ENCODE measurements at places on chromosomes 1 and 21. TPM values are rescaled to one million over a fixed set of nuclear protein-coding genes. Genes with fewer than 3 reads are reported as not detected.
A peak's percentile ranks its signal among the peaks of the same experiment; 100 is the strongest.

DNA sequence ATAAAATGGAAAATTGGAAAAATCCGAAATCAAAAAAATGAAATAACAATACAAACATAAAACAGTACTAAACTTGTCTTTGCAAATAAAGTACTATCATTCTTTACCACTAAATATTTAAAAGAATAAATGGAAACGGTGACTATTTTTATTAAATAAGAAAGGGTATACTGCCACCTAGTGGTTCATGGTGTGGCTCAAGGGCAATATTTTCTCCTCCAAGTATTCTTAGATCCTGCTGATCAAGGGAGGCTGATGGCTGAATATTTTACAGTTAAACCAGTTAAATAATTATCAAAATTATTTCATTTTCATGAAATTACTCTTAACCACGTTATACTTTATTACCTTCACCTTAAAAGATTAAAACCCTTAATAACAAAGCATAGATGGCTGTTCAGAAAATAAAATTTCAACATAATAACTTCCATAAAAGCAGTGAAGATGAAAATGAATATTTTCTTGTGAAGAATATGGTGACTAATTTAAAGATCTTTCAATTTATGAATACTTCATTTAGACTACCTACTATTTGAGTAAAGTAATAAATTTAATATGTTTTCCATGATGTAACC, 1793.9 kb downstream of the NCAM2 start:
- DNase-seq, result peak; percentile 60
- H3K36me3 ChIP-seq, result no peaks in the 10 kb centered on the region
- H3K4me3 ChIP-seq, result no peak overlapping the region
- H3K27me3 ChIP-seq, result no peaks in the 10 kb centered on the region
- H3K4me1 ChIP-seq, result no peaks in the 10 kb centered on the region

DNA sequence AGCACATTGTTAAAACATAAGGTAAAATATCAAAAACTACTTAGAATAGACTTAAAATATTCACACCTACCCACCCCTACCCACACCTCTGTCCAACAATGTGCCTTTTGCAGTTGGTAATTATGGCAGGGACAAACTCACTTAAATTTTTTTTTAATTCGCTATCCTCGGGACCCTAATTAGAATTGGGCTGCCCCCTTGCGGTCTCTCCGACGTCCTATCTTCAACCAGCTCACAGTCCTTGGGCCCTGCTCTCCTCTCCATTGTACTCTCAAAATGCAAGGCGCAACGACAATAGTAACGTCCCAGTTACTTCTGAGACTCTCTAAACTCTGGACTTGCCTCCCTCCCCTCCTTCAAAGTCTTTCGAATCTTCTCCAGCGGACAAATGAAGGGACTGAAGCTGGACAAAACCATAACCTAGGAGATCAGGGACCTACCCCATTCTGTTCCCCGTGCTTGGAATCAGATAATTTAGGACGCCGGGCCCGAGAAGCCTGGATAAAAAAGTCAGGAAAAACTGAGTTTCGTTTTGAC, 1.1 kb upstream of the CIART start:
- no peaks in the 10 kb centered on the region for H3K36me3 ChIP-seq
- peaks cover 22% of the 10 kb centered on the region for H3K4me1 ChIP-seq
- no peaks in the 10 kb centered on the region for H3K27me3 ChIP-seq

DNA sequence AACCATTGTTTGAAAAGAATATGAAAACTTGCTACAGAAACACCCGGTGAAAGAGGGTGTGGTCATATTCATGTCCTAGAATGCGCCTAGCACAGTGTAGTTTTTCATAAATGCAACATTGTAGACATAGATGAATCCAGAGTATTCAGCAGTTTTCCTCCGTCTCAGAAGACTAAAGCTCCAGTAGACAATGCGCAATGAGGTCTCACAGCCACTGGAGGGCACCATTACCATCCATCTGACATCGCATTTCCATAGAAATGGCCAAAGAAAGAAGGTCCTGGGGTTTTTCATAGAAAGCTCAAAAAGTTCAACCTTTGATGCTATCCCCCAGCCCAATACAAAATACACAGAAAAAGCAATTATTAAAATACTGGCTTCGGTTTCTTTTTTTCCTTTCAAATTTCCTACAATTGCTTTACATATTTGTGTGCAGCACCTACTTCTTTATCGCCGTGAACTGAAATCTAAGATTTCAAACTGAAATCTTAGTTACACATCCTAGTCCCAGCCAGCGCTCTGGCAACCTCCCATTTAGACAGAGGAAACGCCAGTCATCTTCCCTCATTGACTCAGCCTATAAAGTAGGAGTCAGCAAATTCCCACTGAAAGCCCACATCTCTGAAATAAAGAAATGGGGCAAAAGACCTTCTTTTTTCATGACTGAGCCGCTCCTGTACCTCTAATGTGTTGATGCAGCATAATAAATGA, 3.9 kb upstream of the CD58 start:
- peak; percentile 47 for DNase-seq
- no peak overlapping the region for H3K27ac ChIP-seq
- H3K36me3 ChIP-seq, result no peaks in the 10 kb centered on the region
- H3K4me1 ChIP-seq, result peaks cover 13% of the 10 kb centered on the region
- no peaks in the 10 kb centered on the region for H3K27me3 ChIP-seq

NKAIN1 gene
- total RNA-seq, result not detected

- no peak overlapping the region for H3K27ac ChIP-seq
- peaks cover 2% of the 10 kb centered on the region for H3K27me3 ChIP-seq
- H3K36me3 ChIP-seq, result no peaks in the 10 kb centered on the region
- H3K4me3 ChIP-seq, result no peak overlapping the region
These were observed 17.5 kb upstream of the COL18A1 start for GRCh38 chr21:45387506-45387905.

- no peaks in the 10 kb centered on the region for H3K36me3 ChIP-seq
- peaks cover 8% of the 10 kb centered on the region for H3K4me1 ChIP-seq
- no peak overlapping the region for H3K4me3 ChIP-seq
- no peak overlapping the region for H3K27ac ChIP-seq
- no peak for DNase-seq
These were observed 220.8 kb upstream of the KIAA0040 start for GRCh38 chr1:175413367-175413766.

- no peaks in the 10 kb centered on the region for H3K4me1 ChIP-seq
- no peak for DNase-seq
- no peaks in the 10 kb centered on the region for H3K36me3 ChIP-seq
These were observed 53.9 kb upstream of the AKT3 start for GRCh38 chr1:243903895-243904294.

TENT5C gene
- 80.6 TPM for total RNA-seq

CCDC185 gene
- total RNA-seq, result not detected

- peak; percentile 86 for DNase-seq
- H3K27me3 ChIP-seq, result no peaks in the 10 kb centered on the region
- peaks cover 11% of the 10 kb centered on the region for H3K4me1 ChIP-seq
- peaks cover 74% of the 10 kb centered on the region for H3K36me3 ChIP-seq
- no peak overlapping the region for H3K27ac ChIP-seq
These were observed 19.3 kb downstream of the SH2D2A start for GRCh38 chr1:156797212-156797871.

PAQR6 gene
- total RNA-seq, result 5.5 TPM

ANGPTL3 gene
- not detected for total RNA-seq

Measured in natural killer cell (primary cell).